ENCODE measurements at places on chromosomes 16 and 17.

DNA sequence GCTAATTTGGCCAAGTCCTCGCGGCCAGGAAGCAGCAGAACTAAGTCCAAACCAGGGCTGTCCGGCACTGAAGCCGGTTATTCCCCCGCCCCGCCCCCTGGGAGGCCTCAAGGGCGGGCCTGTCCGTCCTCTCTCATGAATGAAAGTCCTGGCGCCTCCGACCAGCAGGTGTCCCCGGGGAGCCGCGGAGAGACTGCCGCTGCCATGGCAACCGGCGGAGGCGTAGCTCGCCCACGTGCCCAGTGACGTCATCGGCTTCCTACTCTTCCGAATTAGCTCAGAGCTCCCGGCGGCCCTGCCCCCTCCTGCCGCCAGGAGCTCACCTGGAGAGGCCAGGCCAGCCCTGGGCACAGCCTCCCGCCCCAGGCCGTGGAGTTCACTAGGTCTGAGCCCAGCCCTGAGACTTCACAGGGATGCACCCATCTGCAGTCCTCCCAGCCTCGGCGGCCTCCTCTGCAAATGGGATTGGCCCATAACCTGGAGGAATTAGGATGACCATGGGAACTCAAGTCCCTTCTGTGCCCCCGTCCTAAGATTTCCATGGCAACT lies 1.3 kb downstream of the SPATA2L start:
- peak; percentile 91 for DNase-seq

GRCh38 chr16:48438414-48438813 lies 53.2 kb upstream of the SIAH1 start:
- no peak for DNase-seq

DNA sequence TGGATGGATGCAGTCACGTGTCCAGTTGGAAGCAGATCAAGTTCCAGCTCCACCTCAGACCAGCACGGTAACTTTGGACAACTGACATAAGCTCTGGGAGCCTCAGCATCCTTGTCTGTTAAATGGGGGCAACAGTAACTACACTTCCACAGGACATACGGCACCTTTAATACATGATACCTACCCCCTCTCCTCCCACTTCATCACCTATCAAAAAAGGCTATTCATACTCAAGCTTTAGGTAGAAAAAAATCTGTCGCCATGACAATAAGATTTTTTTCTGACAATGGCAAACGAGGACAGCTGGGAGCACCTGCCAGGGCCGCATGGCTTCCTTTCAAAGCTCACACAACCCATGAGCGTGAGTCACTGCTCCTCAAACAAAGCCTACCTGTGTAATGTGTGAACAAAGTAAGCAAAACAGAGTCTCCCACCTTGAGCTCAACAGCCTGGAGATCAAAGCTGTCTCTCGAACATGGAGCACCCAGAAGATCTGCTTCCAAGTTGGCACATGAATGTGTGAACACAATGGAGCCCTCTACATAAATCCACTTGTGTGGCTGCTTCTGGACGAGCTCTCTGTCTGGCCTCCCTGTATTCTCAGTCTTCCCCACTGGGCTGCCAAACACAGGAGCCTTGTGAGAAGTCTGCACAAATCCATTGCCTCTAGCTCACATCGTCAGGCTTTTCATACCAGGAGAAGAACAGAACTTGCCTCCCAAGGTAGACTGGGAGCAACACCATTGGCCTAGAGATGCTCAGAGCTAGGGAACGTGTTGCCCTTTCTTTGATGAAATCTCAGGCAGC lies 459.7 kb downstream of the SOX9 start:
- DNase-seq = no peak

- no peak for DNase-seq
Measured at GRCh38 chr16:24069036-24069590, 187.0 kb upstream of the CACNG3 start.

GRCh38 chr17:7139400-7139799 lies 24.8 kb upstream of the ASGR2 start:
- no peak for DNase-seq

DNA sequence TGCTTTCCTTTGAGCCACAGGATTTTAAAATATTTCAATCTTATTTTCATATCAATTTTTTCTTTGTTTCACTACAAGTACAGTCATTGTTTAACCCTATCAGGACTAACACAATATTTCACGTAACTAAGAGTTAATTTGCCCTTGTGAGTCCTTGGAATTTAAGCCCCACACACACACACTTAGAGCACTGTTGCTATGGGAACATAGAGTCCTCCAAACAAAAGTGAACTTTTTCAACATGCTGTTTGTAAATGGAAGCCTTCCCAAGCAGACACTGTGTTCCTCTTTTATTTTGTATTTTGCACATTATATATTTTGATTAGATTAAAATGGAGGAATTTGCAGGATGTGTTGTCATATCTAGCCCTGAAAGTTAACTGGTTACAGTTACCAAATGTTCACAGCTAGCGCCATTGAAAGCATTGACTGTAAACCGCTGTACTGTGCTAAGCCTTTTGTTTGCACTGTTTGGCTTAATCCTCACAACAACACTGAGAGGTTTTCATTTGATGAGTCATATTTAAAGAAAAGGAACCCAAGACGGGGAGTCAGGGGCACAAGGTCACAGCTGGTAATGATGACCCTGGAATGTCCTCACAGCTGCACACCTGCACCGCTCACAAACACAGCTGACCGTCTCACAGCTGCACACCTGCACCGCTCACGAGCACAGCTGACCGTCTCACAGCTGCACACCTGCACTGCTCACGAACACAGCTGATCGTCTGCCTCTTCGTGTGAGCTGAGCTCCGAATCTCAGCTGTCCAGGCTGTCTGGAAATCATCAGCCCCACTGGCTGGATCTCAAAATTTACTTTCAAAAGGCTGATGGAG lies 6.3 kb downstream of the HSBP1 start:
- DNase-seq = no peak

GRCh38 chr16:51404386-51404785 lies 253.3 kb upstream of the SALL1 start:
- DNase-seq = no peak

- peak; percentile 35 for DNase-seq
Measured at GRCh38 chr16:70793851-70794502, 7.0 kb downstream of the VAC14 start.

DNA sequence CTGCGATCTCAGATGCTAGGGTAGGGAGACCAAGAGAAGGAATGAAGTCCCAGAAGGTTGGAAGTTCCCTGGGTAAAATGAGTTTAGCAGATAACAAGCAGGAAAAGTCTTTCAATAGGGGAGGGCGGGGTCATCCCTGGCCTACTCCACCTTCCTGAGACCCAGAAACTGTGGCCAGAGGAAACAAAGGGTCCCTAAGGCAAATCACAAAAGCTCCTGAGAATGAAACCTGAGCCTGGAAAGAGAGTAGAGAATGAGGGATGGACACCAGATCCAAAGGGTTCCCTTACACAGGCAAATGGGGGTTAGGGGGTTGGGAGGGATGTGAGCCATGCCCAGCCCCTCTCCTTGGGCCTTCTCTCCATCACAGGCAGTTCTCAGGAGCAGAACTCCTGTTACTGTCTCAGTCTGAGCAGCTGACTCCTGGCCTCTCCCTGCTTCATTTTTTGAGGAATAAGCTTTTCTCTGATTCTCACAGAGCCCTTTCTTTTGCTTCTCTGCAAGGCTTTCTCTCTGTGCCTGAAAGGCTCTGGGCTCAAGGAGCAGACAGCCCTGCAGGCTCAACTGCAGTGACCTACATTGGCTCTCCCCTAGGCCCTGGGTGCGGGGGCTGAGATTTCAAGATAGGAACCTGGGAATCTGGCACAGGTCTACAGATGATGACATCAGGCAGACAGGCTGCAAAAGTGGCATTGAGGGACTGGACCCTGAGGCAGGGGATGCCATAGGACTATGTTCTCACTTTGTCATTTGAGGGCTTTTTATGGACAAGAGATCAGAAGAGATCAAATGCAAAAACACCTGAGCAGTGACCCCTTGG lies 9.8 kb upstream of the NR1D1 start:
- no peak for DNase-seq

- DNase-seq = no peak
Measured at GRCh38 chr17:39352511-39352910, 48.9 kb downstream of the FBXL20 start.

DNA sequence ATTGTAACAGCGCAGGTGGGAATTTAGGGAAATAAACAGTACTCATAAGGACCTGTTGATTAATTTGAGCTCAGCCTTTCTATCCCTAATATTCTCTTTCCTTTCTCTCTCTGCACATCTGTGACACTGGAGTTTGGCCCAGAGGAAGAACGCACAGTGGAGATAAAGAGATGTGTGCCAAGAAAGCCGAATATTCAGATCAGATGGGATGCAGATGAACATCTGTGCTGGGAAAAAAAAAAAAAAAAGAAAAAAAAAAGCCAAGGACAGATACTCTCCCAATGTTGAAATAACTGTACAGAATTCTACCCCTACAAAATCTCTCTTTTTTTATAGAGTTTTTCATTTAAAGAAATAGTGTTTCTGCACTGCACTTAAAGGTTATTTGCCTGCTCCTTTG lies 485.4 kb downstream of the KCNJ2 start:
- no peak for DNase-seq

Data from germinal center (tissue), 1 donor.